ENCODE measurements at places on chromosomes 11 and 22. TPM values are rescaled to one million over a fixed set of nuclear protein-coding genes. Genes with fewer than 3 reads are reported as not detected.

GRCh38 chr22:30591191-30591587 lies 521 bp downstream of the PES1 start:
- H3K27me3 ChIP-seq = no peaks in the 10 kb centered on the region
- peaks cover 35% of the 10 kb centered on the region for H3K36me3 ChIP-seq
- no peaks in the 10 kb centered on the region for H3K4me1 ChIP-seq
- H3K4me3 ChIP-seq = no peak overlapping the region
- DNase-seq = no peak

DNA sequence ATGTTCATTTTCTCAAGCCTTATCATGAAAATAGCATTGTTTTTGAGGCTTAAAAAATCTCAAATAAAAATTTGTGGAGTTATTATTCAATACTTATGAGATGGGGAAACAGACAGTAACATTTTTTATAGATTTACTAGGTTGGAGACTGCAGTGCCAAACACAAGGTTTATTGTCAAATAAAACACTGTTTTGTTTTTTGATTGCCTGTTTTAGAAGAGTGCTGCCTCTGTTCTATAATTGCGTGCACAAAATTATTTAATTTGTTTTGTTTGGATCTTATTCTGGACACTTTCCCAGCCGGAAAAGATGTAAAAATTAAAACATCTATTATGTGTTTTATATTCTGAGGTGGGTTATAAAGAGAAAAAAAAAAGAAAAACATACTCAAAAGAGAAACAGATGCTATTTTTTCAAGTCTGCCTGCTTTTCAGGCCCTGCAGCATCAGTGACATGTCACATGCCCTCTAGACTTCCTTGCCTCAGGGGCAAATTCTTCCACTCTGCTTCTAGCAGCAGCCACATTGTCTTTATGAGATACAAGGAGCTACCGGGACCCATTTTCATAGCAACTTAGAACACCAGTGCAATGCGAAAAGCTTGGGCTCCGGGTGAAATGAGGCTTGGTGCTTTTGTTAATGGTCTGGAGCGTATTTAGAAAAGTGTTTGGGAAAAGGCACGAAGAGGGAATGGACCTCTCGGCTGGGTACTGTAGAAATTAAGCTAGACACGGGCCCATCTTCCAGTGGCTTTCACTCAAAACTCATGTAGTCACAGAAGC lies 77.5 kb downstream of the EFCAB6 start:
- H3K27ac ChIP-seq = no peak overlapping the region
- H3K4me1 ChIP-seq = no peaks in the 10 kb centered on the region
- no peak for DNase-seq
- no peaks in the 10 kb centered on the region for H3K27me3 ChIP-seq

- no peak overlapping the region for H3K4me3 ChIP-seq
- no peak for DNase-seq
- no peak overlapping the region for H3K27ac ChIP-seq
- H3K36me3 ChIP-seq = no peaks in the 10 kb centered on the region
- H3K27me3 ChIP-seq = no peaks in the 10 kb centered on the region
Observed at GRCh38 chr11:132342408-132342807, 972.0 kb downstream of the NTM start.

- no peaks in the 10 kb centered on the region for H3K36me3 ChIP-seq
- H3K27ac ChIP-seq = no peak overlapping the region
- no peaks in the 10 kb centered on the region for H3K4me1 ChIP-seq
- no peaks in the 10 kb centered on the region for H3K27me3 ChIP-seq
- H3K4me3 ChIP-seq = no peak overlapping the region
- no peak for DNase-seq
Observed at GRCh38 chr11:47192111-47192510, 5.9 kb upstream of the PACSIN3 start.

- H3K36me3 ChIP-seq = peaks cover 5% of the 10 kb centered on the region
- no peaks in the 10 kb centered on the region for H3K4me1 ChIP-seq
- H3K27ac ChIP-seq = no peak overlapping the region
- no peak overlapping the region for H3K4me3 ChIP-seq
- no peaks in the 10 kb centered on the region for H3K27me3 ChIP-seq
Observed at GRCh38 chr11:116888884-116889549, 51.6 kb upstream of the APOA1 start.

Gene C11orf87
- total RNA-seq = 0.11 TPM

Gene PICALM
- total RNA-seq = 76.4 TPM
